DND-41 (cell line): ENCODE measurements at places on chromosomes 3 and 15.

GRCh38 chr15:30885814-30886213 lies 17.9 kb upstream of the FAN1 start:
- DNase-seq: no peak

GRCh38 chr3:43212914-43213611 lies 73.3 kb upstream of the SNRK start:
- no peak for DNase-seq

DNA sequence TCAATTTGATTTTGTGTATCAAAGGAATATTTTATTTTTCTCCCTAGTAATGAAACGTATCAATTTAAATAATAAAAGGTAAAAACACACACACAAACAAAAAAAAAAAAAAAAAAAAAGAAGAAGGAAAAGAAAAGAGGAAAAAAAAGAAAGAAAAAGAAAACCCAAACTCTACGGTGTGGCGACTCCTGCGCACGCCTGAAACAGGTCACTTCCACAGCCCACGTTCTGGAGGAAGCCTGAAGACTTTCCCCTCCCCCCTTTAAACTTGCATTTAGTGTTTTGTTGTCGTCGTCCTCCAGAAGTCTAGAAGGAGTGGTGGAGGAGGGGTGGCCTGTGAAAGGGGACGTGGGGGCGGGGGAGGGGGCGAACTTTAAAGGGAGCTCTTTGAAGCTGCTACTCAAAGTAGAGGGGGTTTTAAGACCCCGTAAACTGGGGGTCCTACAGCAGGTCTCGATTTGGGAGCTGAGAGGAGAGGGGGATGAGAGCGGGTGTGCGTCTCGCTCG lies 2.3 kb upstream of the TLE3 start:
- DNase-seq: peak; percentile 25

- peak; percentile 45 for DNase-seq
These were observed 760.1 kb upstream of the CFAP20DC start for GRCh38 chr3:59809710-59810444.

- no peak for DNase-seq
These were observed 65.9 kb downstream of the IGF2BP2 start for GRCh38 chr3:185758912-185759311.

- DNase-seq: no peak
These were observed 422.2 kb upstream of the SGO1 start for GRCh38 chr3:20608054-20608738.

- no peak for DNase-seq
These were observed 197.5 kb downstream of the UBE3A start for GRCh38 chr15:25241241-25241801.

GRCh38 chr3:58175187-58175436 lies 35.7 kb downstream of the DNASE1L3 start:
- no peak for DNase-seq

GRCh38 chr3:53056442-53056841 lies 10.6 kb upstream of the SFMBT1 start:
- DNase-seq: no peak

DNA sequence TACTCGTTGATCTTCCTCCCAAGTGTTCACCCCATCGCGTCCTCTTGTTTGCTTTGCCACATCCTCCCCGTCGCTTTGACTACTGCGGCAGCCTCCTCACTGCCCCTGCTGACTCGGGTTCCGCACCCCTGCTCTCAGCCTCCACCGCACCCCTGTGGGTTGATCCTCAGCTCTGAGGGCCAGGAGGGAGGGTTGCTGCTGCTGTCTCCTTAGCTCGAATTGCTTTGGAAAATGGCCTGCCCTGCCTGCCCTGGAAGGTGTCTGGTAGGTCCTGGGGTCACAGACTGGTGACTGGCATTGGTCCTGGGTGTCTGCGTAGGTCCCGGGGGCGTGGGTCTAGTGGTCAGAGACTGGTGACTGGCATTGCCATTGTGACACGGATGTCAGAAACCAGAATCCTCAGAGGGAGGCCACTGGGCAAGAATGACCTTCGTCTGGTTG lies 9.4 kb downstream of the MUC4 start:
- DNase-seq: peak; percentile 69

- no peak for DNase-seq
These were observed 169.5 kb downstream of the MBNL1 start for GRCh38 chr3:152438181-152438580.

DNA sequence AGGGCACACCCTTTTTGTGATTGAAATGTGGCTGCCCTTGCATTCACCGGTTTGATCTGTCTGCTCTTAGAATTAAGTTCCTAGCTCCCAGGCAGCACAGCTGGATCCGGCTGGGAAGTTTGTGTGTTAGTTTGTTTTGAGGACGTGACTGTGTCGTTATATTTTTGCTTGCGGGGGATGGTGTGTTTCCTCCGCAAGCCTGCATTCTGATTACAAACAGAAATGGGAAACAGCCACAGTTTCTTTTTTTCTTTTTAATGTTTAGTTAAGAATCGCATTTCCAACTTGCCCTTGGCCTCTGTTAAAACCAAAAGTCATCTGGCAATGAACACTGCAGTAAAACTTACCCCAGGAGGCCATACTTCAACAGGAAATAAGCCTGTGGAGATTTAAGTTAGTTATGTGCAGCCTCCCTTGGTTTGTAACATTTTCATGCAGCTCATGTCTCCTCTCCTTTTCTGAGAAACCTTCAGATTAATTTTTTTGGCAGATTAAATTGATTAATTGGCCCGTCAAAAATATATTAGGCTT lies 888 bp downstream of the TMOD3 start:
- DNase-seq: no peak
